ENCODE measurements at places on chromosomes 1 and 21. TPM values are rescaled to one million over a fixed set of nuclear protein-coding genes. Genes with fewer than 3 reads are reported as not detected.

DNA sequence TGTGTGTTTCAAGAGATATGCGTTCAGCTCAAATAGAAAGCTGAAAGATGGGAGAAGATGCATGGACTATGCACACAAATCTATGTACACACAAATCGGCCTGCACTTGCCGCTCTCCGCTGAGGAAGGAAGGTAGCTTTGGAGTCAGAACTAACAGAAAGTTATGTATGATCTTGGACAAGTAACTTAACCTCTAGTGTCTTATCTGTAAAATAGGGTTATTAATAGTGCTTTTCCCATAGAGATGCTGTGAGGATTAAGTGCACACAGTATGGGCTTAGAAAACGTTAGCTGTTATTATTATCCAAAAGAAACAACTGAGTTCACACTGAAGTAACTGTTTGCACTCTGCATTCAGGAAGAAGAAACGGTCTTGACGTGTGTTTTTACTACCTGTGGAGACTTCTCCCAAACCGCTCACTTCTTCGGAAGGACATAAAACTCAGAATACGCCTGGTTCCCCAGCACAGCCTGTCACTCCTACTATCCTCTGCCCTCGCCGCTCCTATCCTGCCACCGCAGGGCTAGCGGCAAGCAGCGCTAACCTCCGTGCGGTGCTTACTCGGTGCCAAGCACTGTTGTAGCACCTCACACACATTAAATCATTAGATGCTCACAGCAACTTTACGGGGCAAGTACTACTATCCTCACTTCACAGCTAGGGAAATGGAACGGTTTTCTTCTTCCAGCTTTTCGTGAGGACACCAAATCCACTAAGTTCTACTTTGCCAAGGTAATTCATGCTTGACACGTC lies 1.3 kb downstream of the TGFBR3 start:
- H3K4me1 ChIP-seq: peaks cover 3% of the 10 kb centered on the region
- peak overlapping the region; percentile 88 for H3K27ac ChIP-seq
- no peaks in the 10 kb centered on the region for H3K36me3 ChIP-seq
- H3K27me3 ChIP-seq: no peaks in the 10 kb centered on the region

DNA sequence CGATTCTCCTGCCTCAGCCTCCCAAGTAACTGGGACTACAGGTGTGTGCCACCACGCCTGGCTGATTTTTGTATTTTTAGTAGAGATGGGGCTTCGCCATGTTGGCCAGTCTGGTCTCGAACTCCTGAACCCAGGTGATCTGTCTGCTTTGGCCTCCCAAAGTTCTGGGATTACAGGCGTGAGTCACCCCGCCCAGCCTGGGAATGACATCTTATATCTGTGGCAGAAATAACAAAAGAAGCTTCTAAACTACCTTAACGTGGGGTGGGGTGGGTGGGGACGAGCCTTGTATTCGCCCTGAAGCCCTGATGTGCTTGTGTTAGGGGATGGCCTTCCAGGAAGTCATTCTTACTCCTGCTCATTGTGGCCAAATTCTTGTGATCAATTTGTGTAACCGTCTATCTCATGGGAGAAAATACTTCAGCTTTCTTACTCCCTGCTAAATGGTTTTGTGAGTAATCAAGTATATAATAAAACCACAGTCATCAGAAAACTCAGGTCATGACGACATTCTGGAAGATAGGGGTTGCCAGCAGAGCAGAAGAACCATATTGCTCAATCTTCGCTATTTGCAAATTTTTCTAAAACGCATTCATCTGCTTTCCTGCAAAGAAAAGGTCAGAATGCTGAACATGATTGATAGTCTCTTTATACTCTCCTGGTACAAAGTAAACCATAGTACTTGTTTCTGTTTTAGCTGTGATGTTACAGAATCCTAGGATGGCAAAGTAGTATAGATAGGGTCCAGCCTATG lies 63.2 kb downstream of the DIRAS3 start:
- no peak for DNase-seq
- no peaks in the 10 kb centered on the region for H3K4me1 ChIP-seq
- no peak overlapping the region for H3K4me3 ChIP-seq
- no peaks in the 10 kb centered on the region for H3K36me3 ChIP-seq

DNA sequence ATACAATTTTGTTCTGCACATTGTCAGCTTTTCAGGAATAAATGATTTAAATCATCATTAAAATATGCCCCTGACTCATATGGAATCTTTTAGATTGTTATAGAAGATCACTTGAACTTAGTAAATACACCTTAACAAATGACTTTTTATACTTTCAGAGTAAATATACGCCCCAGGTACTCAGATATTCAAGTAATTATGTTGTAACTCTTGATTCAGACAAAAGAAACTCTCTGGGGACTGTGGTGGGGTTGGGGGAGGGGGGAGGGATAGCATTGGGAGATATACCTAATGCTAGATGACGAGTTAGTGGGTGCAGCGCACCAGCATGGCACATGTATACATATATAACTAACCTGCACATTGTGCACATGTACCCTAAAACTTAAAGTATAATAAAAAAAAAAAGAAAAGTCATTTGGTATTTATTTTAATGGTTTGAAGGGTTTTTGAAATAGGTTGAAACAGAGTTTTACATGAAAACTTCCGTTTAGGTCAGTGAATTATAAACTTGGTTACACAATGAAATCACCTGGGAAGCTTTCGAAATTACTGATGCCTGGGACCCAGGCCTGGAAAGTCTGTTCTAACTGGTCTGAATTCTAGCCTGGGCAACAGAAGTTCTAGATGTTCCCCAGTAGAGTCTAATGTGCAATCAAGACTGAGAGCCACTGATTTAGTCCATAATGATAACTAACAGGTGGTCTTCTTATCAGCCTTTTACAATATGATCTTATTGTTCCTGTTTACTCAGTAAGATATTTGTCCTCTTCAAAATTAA lies 320.5 kb upstream of the NR5A2 start:
- no peaks in the 10 kb centered on the region for H3K36me3 ChIP-seq
- no peak for DNase-seq
- no peaks in the 10 kb centered on the region for H3K4me1 ChIP-seq
- H3K27me3 ChIP-seq: no peaks in the 10 kb centered on the region
- H3K27ac ChIP-seq: no peak overlapping the region

OR6K3 gene
- total RNA-seq: not detected

AADACL4 gene
- 0.16 TPM for total RNA-seq

CA6 gene
- not detected for total RNA-seq

- H3K27ac ChIP-seq: no peak overlapping the region
- no peak overlapping the region for H3K4me3 ChIP-seq
- no peaks in the 10 kb centered on the region for H3K4me1 ChIP-seq
- no peaks in the 10 kb centered on the region for H3K36me3 ChIP-seq
- no peak for DNase-seq
Observed at GRCh38 chr1:161771973-161772372, 5.9 kb downstream of the ATF6 start.

DENND2D gene
- total RNA-seq: 81.0 TPM

GRCh38 chr1:235943581-235944114 lies 76.9 kb upstream of the LYST start:
- no peaks in the 10 kb centered on the region for H3K27me3 ChIP-seq
- no peak overlapping the region for H3K27ac ChIP-seq
- H3K36me3 ChIP-seq: no peaks in the 10 kb centered on the region

DEGS1 gene
- 83.1 TPM for total RNA-seq

- no peaks in the 10 kb centered on the region for H3K27me3 ChIP-seq
- no peaks in the 10 kb centered on the region for H3K4me1 ChIP-seq
- no peak overlapping the region for H3K4me3 ChIP-seq
- H3K36me3 ChIP-seq: no peaks in the 10 kb centered on the region
- no peak overlapping the region for H3K27ac ChIP-seq
Observed at GRCh38 chr1:5599541-5599940, 392.7 kb downstream of the NPHP4 start.

DNA sequence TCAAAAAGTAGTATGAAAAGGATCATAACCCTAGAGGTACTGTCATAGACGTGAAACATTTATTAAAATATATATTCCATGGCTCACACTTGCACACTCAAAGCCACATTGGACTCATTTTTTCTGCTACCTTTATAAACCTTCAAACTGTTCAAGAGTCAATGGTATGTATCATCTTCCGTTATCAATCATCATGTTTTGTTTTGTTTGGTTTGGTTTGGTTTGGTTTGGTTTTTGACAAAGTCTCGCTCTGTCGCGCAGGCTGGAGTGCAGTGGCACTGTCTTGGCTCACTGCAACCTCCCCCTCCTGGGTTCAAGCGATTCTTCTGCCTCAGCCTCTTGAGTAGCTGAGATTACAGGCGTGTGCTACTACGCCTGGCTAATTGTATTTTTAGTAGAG lies 1.8 kb downstream of the IFNAR2 start:
- H3K36me3 ChIP-seq: no peaks in the 10 kb centered on the region
- H3K27ac ChIP-seq: no peak overlapping the region
- no peaks in the 10 kb centered on the region for H3K4me1 ChIP-seq
- no peak overlapping the region for H3K4me3 ChIP-seq
- no peaks in the 10 kb centered on the region for H3K27me3 ChIP-seq
- DNase-seq: no peak

DNA sequence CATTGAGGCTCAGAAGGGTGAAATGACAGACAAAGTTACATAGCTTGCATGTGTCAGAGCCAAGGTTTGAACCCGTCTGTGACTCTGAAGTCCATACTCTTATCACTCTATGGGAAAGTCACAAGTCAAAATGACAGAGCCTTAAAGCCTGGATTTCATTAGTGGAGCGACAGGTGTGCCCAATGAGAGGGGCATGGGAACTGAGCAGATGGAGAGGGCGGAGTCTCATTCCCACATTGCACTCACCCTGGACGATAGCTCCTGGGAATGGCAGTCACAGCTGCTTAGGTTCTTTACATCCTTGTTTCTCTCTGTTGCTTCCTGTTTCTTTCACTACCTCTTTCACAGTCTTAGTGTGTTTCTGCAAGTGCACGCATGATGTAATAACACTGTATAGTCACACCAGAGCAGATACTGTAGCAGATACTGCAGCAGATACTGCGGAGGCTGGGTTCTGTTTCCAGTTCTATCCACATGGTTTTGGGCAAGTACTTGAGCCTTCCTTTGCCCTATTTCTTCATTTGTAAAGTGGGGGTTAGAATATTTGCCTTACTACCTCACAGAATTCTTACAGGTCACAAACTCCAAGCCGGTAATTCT lies 127.2 kb downstream of the ZSCAN20 start:
- no peaks in the 10 kb centered on the region for H3K4me1 ChIP-seq
- no peak overlapping the region for H3K27ac ChIP-seq
- H3K36me3 ChIP-seq: no peaks in the 10 kb centered on the region
- DNase-seq: no peak

GRCh38 chr1:40703316-40703715 lies 11.8 kb downstream of the NFYC start:
- no peak overlapping the region for H3K4me3 ChIP-seq
- no peak for DNase-seq
- peaks cover 6% of the 10 kb centered on the region for H3K4me1 ChIP-seq
- no peak overlapping the region for H3K27ac ChIP-seq
- H3K36me3 ChIP-seq: no peaks in the 10 kb centered on the region

GRCh38 chr1:2044510-2045319 lies 5.5 kb upstream of the PRKCZ start:
- H3K27me3 ChIP-seq: peaks cover 2% of the 10 kb centered on the region
- H3K4me1 ChIP-seq: peaks cover 18% of the 10 kb centered on the region
- H3K27ac ChIP-seq: no peak overlapping the region
- no peak overlapping the region for H3K4me3 ChIP-seq
- no peaks in the 10 kb centered on the region for H3K36me3 ChIP-seq

GRCh38 chr1:206921772-206922265 lies at the start of gene FCMR:
TSS of gene FCMR (minus strand) at chr1:206921941. CDS start at chr1:206921854, 87 bp downstream.
- no peaks in the 10 kb centered on the region for H3K4me1 ChIP-seq
- H3K4me3 ChIP-seq: no peak within 1 kb of the TSS
- no peak within 1 kb of the TSS for H3K27ac ChIP-seq
- no peaks in the 10 kb centered on the region for H3K27me3 ChIP-seq

DNA sequence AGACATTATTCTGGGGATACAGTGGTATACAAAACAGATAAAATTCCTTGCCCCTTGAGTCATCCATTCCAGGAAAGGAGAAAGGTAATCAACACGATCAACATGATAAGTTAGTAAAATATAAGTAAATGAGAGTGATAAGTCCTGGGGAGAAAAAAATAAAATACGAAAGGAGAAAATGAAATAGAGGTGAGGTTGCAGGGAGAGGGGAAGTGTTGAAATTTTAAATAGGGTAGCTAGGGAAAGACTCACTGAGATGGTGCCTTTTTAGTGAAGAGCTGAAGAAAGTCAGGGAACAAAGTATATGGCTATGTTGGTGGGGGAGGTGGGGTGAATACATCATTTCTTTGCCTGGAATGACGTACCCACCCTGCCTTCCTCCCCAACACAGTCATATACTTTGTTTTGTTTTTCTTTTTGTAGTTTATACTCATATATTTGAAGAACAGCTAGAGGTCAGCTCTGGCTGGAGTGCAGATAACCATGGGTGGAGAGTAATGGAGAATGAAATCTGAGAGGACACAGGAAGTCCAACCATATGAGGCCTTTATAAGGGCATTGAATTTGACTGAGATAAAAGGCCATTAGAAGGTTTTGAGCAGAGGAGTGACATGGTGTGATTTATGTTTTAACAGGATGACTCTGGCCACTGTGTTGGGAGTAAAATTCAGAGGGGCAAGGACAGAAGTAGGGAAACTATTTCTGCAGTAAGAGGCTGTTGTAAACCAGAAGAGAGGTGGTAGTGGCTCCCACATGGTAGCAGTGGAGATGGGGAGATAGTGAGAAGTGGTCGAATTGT lies 54.8 kb downstream of the OSBPL9 start:
- no peaks in the 10 kb centered on the region for H3K27me3 ChIP-seq
- H3K4me3 ChIP-seq: no peak overlapping the region
- peak; percentile 48 for DNase-seq

DNA sequence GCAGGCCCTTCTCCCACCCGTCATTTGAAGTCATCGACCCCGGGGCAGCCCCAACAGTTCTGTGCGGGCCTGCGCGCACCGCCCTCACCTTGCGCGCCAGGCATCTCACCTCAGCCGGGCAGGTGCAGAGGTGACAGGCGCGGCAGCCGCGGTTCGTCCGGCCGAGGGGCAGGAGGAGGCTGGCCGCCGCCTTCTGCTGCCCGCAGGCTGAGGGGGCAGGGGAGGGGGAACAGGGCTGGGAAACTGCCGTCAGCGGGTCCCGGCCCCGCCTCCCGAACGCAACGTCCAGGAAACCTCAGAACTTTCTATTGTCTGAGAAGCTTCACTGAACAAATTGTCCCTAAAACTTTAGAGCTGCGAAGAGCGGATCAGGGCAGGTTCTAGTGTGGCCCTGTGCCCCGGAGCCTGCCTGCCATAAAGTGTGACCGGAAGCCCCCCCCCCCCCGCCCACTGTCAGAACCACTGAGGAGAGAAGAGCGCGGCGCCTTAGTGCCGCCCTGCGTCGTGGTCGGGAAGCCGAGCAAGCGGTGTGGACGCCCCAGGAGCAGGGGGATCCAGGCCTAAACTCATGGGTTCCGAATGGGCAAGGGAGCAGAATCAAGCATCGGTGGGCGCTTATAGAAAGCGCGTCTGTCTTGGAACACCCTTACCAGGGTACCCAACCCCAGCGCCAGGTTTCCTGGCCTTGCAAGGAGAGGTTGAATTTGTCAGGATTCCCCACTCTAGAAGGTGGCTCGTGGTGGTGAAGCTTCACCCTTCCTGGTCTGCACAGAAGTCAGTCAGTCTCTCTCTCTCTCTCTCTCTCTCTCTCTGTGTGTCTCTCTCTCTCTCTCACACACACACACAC lies 13.3 kb upstream of the TBX15 start:
- no peaks in the 10 kb centered on the region for H3K4me1 ChIP-seq
- DNase-seq: peak; percentile 14
- H3K36me3 ChIP-seq: no peaks in the 10 kb centered on the region
- H3K4me3 ChIP-seq: no peak overlapping the region
- H3K27me3 ChIP-seq: peaks cover 85% of the 10 kb centered on the region

MX2 gene
- 11.7 TPM for total RNA-seq

ALX3 gene
- total RNA-seq: not detected

- peaks cover 7% of the 10 kb centered on the region for H3K4me1 ChIP-seq
- H3K27ac ChIP-seq: no peak overlapping the region
- peak; percentile 65 for DNase-seq
- H3K4me3 ChIP-seq: no peak overlapping the region
Observed at GRCh38 chr1:47434051-47434842, 3.6 kb upstream of the FOXD2 start.

Data from kidney (tissue), 22 donors.